ENCODE measurements at places on chromosomes 5 and 9.

GRCh38 chr9:27385606-27386322 lies 88.8 kb upstream of the EQTN start:
- no peak for DNase-seq

GRCh38 chr5:171311322-171312077 lies 2.5 kb downstream of the TLX3 start:
- DNase-seq: no peak

- no peak for DNase-seq
Measured at GRCh38 chr9:123127512-123128075, 94.1 kb downstream of the GPR21 start.

DNA sequence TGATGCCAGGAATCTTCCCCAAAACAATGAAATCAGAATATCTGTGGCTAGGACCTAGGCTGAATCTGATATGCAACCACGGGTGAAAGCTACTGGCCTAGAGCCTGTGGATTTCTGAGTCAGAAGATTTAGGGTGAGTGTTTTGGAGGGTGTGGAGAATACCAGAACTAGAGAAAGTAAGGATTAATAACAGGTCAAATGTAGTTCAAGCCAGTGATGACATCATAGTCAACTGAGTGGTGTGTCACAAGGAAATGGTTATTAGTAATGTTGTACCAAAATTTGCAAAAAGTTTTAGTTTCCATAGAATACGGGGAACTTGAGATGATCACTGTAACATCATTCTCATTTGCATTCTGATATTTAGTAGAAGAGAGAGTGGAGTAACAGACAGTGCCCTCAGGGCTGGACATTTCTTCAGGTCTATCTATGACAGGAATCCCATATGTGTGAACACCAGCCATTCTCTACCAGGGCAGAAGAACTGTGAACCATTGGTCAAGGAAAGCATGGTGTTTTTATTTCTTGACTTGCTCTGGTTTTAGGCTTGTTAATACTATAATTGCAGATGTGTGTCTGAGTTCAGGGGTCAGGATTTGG lies 3.7 kb downstream of the GALNT12 start:
- DNase-seq: no peak

DNA sequence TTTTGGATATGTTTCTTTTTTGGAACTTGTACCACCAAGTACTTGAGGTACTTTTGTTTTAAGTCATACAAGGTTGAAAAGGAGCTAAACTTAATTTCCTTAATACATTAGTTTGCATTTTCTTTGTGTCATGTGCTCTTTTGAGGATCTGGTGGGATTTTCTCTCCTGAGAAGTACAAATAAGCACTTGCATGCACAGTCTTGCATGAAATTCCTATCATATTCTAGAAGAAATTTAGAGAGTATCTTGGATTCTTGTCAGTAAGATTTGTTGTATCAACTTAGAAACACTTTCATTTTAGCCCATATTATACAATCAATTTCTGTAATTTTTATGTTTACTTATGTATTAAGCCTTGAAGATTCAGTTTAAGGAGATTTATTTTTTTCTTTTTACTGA lies 64.9 kb downstream of the CCNH start:
- DNase-seq: no peak

DNA sequence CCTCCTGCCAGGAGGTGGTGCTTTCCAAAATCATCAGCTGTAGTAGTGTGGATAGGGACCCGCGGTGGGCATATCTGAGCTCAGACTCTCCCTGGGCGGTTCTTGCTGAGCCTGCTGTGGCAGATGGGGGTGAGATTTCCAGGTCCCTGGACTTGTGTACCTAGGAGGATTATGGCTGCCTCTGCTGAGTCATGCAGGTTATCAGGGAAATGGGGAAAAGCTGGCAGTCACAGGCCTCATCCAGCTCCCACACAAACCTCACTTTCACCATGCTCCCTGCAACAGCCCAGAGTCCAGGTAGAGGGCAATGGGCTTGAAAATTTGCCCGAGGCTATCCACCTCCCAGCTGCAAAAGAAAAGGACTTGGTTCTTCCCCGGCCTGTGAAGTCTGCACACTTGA lies 23.4 kb upstream of the MAMDC2 start:
- DNase-seq: no peak

- DNase-seq: no peak
Measured at GRCh38 chr9:107759009-107759822, 269.6 kb upstream of the KLF4 start.

- DNase-seq: no peak
Measured at GRCh38 chr5:169549453-169550100, 34.0 kb upstream of the SPDL1 start.

- DNase-seq: no peak
Measured at GRCh38 chr5:81856948-81857928, 106.3 kb upstream of the SSBP2 start.
